ENCODE measurements at places on chromosomes 4 and X. TPM values are rescaled to one million over a fixed set of nuclear protein-coding genes. Genes with fewer than 3 reads are reported as not detected.

- no peak overlapping the region for H3K27ac ChIP-seq
- no peaks in the 10 kb centered on the region for H3K36me3 ChIP-seq
- H3K4me3 ChIP-seq = no peak overlapping the region
- DNase-seq = no peak
- no peaks in the 10 kb centered on the region for H3K4me1 ChIP-seq
Measured at GRCh38 chr4:23388255-23388654, 501.6 kb downstream of the PPARGC1A start.

DNA sequence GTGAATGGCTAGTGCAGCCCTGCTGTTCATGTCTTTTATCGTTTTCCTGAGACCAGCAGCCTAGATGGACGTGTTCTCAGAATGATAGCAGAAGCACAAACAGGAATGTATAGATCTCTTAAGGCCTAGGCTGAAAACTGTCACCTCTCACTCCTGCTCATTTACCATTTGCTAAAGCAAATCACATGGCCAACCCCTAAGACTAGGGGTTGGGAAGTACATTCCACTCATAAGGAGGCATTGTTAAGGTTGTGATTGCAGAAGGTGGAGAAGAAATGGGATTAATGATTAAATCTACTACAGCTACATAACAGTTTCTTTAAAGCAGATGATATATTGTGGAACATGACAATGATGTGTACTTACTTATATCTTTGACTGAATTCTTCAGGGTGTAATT, 536.8 kb upstream of the FTHL17 start:
- no peak for DNase-seq
- no peaks in the 10 kb centered on the region for H3K27me3 ChIP-seq
- H3K36me3 ChIP-seq = no peaks in the 10 kb centered on the region
- H3K4me1 ChIP-seq = no peaks in the 10 kb centered on the region

DNA sequence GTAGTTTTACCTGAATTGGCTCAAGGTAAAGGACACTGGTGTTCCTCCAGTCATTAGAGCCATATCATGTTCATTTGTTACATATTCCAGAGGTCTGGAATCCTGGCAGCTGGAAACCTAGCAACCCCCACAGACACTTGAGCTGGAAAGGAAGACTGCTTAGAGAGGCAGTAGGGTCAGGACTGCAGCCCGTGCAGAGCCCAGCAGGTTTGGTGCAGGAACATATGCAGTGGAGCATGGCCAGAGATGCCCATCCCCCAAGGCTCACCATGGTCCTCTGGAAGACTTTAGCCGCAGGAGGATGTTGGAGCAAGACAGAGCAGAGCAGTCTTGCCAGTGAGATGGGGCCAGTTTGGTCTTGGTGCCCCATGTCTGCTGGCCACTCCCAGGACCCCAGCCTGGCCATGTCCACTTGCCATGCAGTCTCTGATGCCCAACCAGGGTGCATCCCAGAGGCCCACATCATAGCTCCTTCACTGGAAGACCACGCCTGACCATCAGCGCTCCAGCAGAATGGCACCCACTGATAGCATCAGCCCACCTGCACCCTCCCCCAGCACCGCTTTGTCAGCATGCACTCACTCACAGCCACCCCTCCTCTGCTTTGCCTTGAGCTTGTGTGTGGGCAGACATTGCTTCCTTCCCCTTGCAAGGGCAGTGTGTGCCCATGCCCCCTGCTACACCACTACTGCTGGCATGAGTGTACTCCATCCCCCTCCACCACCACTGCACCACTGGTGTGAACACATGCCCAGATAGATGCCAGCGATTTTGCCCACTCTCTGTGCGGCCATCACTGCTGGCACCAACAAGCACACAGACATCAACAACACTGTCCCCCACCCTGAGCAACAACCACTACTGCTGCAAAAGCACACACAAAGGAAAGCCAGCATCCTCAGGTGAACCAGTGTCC, 190.3 kb upstream of the SPOCK3 start:
- no peaks in the 10 kb centered on the region for H3K27me3 ChIP-seq
- H3K36me3 ChIP-seq = no peaks in the 10 kb centered on the region
- no peaks in the 10 kb centered on the region for H3K4me1 ChIP-seq
- DNase-seq = no peak

DNA sequence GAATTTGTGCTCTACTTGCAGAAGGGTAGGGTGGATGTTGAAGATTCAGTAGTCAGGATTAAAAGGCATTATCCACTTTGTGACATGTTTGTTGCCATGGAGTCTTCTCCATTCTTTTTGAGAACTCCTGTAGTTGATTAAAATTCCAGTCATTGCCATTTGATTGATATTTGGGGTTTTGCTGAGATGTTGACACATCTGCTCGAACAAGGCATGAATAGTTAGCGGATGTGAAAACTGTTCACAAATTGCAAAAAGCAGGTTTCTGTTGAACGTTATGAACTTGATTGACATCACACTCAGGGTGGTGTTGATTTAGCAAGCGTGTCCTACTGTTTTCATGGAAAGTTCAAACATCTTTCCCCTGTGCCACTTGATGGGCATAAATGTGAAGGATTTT, 16.9 kb downstream of the LIMCH1 start:
- H3K4me3 ChIP-seq = no peak overlapping the region
- DNase-seq = no peak
- no peaks in the 10 kb centered on the region for H3K4me1 ChIP-seq
- no peaks in the 10 kb centered on the region for H3K27me3 ChIP-seq
- no peak overlapping the region for H3K27ac ChIP-seq

DNA sequence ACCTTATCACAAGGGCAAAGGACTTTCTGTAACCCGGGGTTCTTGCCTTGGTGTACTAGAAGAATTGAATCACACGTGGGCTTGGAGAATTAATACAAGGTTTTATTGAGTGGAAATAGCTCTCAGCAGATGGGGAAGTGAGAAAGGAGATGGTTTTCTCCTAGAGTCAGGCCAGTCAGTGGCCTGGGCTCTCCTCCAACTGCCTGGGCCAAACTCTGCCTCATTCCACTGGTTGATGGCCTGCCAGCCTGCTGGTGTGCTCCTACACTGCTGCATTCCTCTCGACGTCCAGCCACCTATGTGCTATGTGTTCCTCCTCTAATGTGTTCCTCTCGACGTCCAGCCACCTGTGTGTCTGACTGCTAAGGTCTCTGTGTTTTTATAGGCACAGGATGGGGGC, 35.3 kb upstream of the SPIN2A start:
- H3K4me3 ChIP-seq = no peak overlapping the region
- no peak overlapping the region for H3K27ac ChIP-seq
- no peaks in the 10 kb centered on the region for H3K27me3 ChIP-seq
- no peak for DNase-seq
- H3K4me1 ChIP-seq = no peaks in the 10 kb centered on the region

GRCh38 chr4:3408793-3409330, 32.9 kb upstream of the HGFAC start:
- peak; percentile 23 for DNase-seq
- H3K4me1 ChIP-seq = no peaks in the 10 kb centered on the region
- H3K4me3 ChIP-seq = no peak overlapping the region
- no peak overlapping the region for H3K27ac ChIP-seq
- peaks cover 9% of the 10 kb centered on the region for H3K36me3 ChIP-seq

GRCh38 chr4:107799669-107800450, 24.9 kb upstream of the SGMS2 start:
- no peak overlapping the region for H3K27ac ChIP-seq
- H3K36me3 ChIP-seq = no peaks in the 10 kb centered on the region
- H3K27me3 ChIP-seq = no peaks in the 10 kb centered on the region
- H3K4me3 ChIP-seq = no peak overlapping the region

DNA sequence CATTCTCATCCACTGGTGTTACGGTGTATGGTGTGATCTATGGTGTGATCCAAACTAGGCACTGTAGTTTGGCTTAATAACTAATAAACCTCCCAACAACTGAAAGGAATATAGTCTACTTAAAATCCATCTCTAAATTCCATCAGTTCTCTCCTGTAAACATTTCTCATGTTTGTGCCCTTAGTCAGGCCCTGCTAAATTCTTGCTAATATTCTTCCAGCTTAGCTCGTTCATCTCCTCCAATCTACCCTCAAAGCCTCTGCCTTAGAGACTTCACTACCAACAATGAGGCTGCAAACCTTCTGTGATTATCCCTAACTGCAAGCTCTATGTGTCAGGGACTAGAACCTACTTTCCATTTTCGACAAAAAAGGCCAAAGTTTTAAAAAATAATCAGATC, 28.1 kb downstream of the ZAR1 start:
- H3K4me1 ChIP-seq = no peaks in the 10 kb centered on the region
- no peak for DNase-seq
- peaks cover 46% of the 10 kb centered on the region for H3K36me3 ChIP-seq
- no peak overlapping the region for H3K4me3 ChIP-seq
- no peaks in the 10 kb centered on the region for H3K27me3 ChIP-seq

DNA sequence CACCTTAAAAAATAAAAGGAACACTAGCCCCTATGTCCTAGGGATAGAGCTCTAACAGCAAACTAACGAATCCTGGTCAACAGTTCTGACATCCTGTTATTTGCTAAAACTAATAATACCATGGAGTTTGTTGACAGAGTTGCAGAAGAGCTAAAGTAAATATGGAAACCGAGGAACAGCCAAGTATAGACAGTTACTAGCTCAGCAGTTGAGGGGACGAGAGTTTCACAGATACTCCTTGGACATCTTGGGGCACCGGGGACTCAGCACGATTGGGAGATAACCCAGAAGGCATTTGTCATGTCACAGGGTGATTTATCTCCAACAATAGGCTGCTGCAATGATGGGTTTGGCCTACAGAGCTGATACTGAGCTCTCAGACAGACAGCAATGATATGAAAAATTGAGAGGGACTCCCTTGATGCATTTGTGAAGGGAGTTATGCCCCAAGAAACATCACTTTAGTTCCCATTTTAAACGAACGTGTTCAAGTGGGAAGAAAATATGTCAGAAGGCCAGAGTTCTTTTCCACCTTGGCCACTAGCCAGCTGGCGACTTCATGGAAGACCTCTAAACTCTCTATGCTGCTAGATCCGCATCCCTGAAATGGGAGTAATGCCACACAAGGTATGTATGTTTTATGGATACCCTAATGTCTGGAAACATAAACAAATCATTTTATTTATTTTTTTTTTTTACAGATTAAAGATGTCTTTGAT, 48.6 kb downstream of the TSC22D3 start:
- no peaks in the 10 kb centered on the region for H3K36me3 ChIP-seq
- no peaks in the 10 kb centered on the region for H3K27me3 ChIP-seq
- H3K4me1 ChIP-seq = peaks cover 15% of the 10 kb centered on the region
- no peak overlapping the region for H3K4me3 ChIP-seq
- no peak for DNase-seq
- no peak overlapping the region for H3K27ac ChIP-seq

The DGAT2L6 gene
- not detected for total RNA-seq

The PHOX2B gene
- not detected for total RNA-seq

The RAB40AL gene
- not detected for total RNA-seq

The EDA gene
- 8.1 TPM for total RNA-seq

The UGT2B11 gene
- total RNA-seq = not detected

The RNF212 gene
- 3.3 TPM for total RNA-seq

The ODAPH gene
- not detected for total RNA-seq

The PKD2 gene
- total RNA-seq = 38.4 TPM
